ENCODE measurements at places on chromosomes 3 and 15.

GRCh38 chr3:106299300-106300098, 430.7 kb upstream of the CBLB start:
- no peak for DNase-seq

- DNase-seq: no peak
Measured at GRCh38 chr3:31981206-31982181, at the start of the genes OSBPL10 and ZNF860. OSBPL10 (minus strand) TSS chr3:31981262; CDS start chr3:31981179, 83 bp downstream. ZNF860 (plus strand) TSS chr3:31981750; CDS start chr3:31989080, 7,330 bp downstream.

DNA sequence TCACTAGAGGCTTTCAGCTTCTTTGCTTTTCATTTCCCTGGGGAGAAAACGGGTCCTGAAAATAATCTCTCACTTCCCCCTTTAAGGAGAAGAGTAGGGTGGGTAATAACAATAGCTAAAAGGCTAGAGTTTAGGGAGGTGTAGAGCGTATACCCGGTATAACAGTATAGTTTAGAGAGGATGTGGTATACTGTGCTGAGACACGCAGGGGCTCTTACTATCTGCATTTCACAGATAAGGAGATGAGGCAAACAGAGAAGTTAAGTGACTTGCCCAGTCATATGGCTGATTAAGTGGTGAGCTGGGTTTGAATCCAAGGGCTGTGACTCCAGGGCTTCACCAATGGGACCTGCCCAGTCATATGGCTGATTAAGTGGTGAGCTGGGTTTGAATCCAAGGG, 15.0 kb upstream of the KCNMB3 start:
- no peak for DNase-seq

GRCh38 chr15:60195611-60196010, 191.5 kb downstream of the FOXB1 start:
- no peak for DNase-seq

GRCh38 chr15:55858661-55859060, 115.7 kb upstream of the PRTG start:
- DNase-seq: no peak

DNA sequence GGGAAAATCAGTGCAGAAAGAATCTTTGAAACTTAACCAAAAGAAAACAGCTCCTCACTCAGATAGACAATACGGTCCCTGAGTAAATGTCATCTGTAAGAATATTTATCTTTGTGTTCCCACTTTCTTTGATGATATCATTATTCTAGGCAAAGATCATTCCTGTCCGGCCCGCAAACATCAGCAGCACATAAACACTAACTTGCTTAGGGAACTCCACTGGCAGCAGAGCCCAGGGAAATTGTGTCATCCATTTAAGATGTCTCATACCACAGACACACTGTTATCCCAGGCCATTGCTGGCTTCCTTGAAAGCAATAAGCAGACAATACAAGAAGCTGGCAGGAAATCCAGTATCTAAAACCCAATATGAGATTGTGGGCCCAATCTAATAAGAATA, 20.1 kb upstream of the CD96 start:
- DNase-seq: no peak

GRCh38 chr3:187212196-187212545, 14.9 kb downstream of the RTP1 start:
- no peak for DNase-seq

DNA sequence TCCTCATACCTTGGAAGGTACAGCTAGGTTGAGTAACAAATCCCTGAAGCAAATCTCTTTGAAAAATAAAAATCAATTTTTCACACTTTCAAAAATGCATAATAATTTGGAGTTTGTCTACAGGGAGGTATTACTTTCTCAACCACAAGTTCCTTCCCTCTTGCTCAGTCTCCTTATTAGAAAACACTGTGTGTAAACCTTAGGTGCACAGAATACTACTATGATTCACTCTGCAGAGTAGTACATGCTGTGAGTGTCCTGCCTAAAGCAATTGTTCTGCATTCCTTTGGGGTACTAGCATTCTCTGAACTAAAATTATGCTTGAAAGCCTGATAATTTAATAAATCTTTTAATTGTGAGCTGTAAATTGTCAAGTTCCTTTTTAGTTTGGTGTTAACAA, 115.9 kb upstream of the EPHA3 start:
- no peak for DNase-seq

- DNase-seq: no peak
Measured at GRCh38 chr15:70584441-70584837, 178.9 kb downstream of the UACA start.

DNA sequence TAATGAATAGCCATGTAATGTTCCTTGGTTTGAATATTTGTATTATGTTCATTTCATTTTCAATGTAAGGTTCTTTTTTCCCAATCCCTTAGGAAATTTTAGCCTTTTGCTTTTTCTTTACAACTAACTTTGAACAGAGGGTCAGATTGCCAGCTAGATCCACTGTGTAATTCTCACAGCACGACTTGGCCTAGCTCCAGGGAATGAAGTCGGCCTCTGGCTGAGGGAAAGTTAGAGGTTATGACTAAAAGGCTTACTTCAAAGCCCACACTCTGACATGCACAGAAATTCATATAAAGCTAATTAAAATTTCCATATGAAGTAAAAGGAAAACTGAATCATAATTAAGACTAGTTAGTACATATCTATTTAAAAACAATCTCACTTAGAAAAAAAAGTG, 38.7 kb downstream of the ROBO1 start:
- no peak for DNase-seq

DNA sequence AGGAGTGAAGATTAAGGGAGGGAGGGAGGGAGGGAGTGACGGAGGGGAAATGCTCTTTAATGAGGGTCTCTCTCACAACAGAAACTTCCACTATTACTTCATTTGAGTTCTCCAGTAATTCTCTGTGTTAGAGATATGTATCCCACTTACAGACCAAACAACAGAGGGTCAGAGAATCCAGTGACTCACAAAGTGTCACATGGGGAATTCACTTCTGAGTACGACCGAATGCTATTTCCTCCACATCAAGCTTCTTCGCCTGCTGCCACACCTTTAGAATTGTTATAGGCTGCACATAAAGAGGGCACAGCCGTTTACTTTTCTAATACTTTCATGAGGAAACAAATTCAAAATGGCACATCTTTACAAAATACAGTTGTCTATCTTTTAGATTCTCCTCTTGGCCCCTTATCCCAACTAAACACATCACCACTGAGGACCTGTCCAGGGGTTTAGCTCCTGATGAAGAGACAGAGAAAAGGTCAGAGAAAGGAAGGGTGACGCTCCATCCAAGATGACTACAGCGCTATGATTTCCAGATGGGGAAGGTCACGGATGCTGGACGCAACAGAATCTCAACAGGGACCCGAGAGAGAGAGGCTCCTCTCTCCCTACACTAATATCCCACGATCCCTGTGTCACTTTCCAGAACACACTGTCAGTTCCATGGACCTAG, 119.0 kb downstream of the XXYLT1 start:
- DNase-seq: no peak

DNA sequence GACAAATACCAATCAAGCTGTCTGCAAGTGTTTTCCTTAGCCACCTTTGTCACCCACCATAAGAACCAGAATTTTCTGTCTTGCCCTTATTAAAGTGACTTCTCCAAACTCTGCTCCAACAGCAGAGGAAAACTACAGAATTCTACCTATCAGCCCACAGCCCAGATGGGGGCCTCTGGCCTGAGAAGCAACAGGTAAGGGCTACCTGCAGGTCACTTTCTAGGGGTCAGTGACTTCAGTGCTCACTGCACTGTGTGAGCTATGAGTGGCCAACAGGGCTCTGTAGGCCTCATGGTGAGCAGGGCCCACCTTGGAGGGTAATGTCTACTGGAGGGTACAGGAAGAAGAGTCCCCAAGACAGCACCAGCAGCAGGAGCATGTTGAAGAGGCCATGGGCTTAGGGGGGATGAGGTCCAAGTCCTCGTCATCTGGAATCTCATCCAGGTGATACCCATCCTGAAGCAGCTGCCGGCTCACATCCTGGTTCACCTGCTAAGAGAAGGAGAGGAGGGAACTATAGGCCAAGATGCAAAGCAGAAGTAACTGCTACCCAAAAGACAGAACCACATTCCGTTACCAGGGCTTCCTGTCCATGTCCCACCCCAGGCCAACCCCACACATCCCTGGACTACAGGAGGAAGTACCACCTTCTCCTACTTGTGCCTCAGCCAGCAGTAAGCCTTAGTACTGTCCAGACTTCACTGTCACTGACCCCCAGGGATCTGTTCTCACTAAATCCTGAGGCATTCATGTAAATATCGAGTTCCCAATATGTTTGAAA, 4.2 kb downstream of the FAM219B start:
- DNase-seq: no peak

- DNase-seq: no peak
Measured at GRCh38 chr3:101325393-101326134, 5.2 kb upstream of the IMPG2 start.

- no peak for DNase-seq
Measured at GRCh38 chr3:25679166-25679565, 14.5 kb upstream of the TOP2B start.

GRCh38 chr3:13881536-13882410, 1.9 kb upstream of the WNT7A start:
- no peak for DNase-seq

DNA sequence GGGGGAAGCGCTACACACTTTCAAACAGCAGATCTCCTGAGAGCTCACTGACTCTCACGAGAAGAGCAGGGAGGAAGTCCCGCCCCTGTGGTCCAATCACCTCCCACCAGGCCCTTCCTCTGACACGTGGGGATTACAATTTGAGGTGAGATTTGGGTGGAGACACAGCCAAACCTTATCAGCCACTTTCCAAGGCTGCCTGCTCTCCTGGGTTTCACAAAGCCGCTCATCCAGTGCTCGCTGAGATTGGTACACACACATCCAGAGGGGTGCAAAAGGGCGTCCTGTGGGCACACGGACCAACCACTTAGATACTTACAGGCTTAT, 23.1 kb downstream of the XXYLT1 start:
- no peak for DNase-seq

DNA sequence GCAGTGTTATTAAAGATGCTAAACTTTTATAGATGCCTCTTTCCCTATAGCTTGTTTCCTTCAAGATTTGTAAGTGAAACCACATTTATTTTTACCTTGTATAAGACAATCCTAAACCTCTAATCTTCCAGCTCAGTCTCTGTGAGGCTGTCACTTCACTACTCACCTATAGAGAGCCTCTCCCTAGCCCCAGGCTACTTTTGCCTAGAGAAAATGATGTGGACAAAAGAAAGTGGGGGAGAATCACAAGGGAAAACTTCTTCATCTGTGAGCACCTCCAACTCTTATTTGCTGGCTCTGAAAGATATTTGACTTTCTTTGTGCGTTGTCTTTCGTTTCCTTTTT, 74.9 kb upstream of the SCN5A start:
- no peak for DNase-seq

GRCh38 chr3:45145681-45146614, at the start of gene CDCP1:
CDCP1 (minus strand) TSS chr3:45146378; CDS start chr3:45146287, 91 bp downstream.
- no peak for DNase-seq

DNA sequence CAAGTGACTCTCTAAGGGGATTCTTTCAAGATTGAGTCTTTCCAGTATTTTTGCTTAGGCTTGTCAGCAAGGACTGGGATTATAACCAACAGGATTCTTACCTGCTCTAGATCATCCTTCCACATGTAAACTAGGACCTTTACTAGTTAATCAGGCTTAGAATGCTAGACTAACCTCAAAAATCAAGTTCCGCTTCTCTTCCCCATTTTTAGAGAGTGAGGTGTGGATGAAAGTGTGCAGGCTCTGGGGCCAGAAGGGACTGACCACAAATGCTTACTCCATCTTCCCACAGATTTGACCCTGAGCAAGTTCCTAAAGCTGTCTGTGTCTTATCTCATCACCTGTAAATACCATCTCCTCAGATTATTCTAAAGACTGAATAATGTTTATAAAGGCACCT, 89.5 kb upstream of the IL12A start:
- no peak for DNase-seq

- no peak for DNase-seq
Measured at GRCh38 chr15:93422476-93422875, 333.5 kb upstream of the RGMA start.

DNA sequence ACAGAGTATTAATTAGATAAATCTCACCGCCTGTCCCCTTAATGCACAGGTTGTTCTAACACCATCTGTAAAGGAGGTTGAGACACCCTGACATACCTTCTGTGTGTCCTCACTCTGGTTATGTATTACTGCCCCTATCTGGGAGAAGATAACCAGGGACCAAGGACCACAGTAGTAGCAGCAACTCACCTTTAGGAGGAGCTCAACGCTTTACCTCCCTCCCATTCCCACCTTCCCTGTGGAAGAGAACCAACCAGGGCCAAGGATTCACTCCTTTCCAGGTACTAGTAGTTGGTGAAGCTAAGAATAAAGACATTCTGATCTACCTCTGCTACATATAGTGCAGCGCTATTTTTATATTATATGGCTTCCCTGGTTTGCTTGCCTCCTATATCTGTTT, 232.6 kb downstream of the MEX3B start:
- no peak for DNase-seq

- DNase-seq: no peak
Measured at GRCh38 chr3:197280156-197280555, 18.3 kb downstream of the DLG1 start.

DNA sequence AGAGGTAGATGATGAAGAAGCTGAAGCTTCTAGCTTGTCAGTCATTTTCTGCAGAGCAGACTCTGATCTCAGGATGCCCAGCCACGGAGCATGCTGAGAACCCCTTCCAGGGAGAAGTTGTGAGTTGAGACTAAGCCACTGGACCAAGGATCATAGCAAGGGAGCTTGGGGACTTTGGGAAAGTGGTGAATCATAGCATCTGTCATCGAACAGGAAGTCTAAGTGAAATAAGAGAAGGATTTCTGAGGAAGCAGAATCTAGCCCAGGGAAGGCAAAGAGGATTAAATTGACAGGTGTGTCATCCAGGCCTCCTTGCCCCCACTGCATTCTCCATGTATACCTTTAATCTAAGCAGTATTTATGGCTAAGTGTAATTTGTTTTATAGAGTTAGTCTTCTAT, 71.8 kb upstream of the TMEM108 start:
- DNase-seq: no peak

DNA sequence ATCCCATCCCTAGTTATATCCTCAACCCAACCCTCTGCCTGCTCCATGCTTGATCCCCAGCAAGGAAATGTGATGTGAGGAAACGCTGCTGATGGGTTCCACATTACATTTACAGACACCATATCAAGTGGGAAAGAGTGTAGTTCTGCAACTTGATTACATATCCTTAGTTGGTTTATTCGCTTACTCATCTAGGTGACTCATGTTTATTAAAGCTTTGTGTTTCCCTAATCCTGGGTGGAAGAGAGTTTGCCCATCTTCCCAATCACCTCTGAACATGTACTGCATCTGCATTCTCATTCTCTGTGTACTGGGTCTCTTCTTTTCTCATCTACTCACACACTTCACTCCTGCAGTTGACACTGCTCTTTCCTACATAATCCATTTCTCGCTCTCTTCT, 91.7 kb upstream of the PDZRN3 start:
- DNase-seq: no peak

- DNase-seq: no peak
Measured at GRCh38 chr3:128556384-128556783, 63.4 kb upstream of the GATA2 start.

GRCh38 chr3:156273111-156273694, 152.8 kb downstream of the KCNAB1 start:
- DNase-seq: no peak

Measured in activated CD8-positive, alpha-beta memory T cell treated with anti-CD3 and anti-CD28 coated beads for 4 hours (primary cell).